ENCODE measurements at places on chromosomes 3 and 15. TPM values are rescaled to one million over a fixed set of nuclear protein-coding genes. Genes with fewer than 3 reads are reported as not detected.

UPK1B gene
- total RNA-seq = not detected

THPO gene
- not detected for total RNA-seq

- no peak overlapping the region for H3K4me3 ChIP-seq
- no peaks in the 10 kb centered on the region for H3K36me3 ChIP-seq
- no peaks in the 10 kb centered on the region for H3K4me1 ChIP-seq
- no peak overlapping the region for H3K27ac ChIP-seq
These were observed 466 bp upstream of the HCN4 start for GRCh38 chr15:73369154-73369694.

- DNase-seq = no peak
- H3K4me1 ChIP-seq = peaks cover 7% of the 10 kb centered on the region
- H3K4me3 ChIP-seq = no peak overlapping the region
- peaks cover 8% of the 10 kb centered on the region for H3K27me3 ChIP-seq
- H3K36me3 ChIP-seq = no peaks in the 10 kb centered on the region
- H3K27ac ChIP-seq = no peak overlapping the region
These were observed 98.9 kb downstream of the APBA2 start for GRCh38 chr15:28984421-28985315.

GRCh38 chr15:92533298-92533697 is 122.3 kb downstream of the FAM174B start:
- no peaks in the 10 kb centered on the region for H3K36me3 ChIP-seq
- no peak overlapping the region for H3K4me3 ChIP-seq
- H3K27ac ChIP-seq = no peak overlapping the region
- no peak for DNase-seq
- H3K27me3 ChIP-seq = peaks cover 8% of the 10 kb centered on the region
- H3K4me1 ChIP-seq = no peaks in the 10 kb centered on the region

SERPINI2 gene
- total RNA-seq = not detected

- H3K27ac ChIP-seq = no peak overlapping the region
- H3K4me3 ChIP-seq = no peak overlapping the region
- no peak for DNase-seq
- H3K27me3 ChIP-seq = peaks cover 6% of the 10 kb centered on the region
These were observed 12.5 kb downstream of the SAMD7 start for GRCh38 chr3:169923831-169924230.

P2RY13 gene
- not detected for total RNA-seq
